ENCODE measurements at places on chromosomes 5 and 9. TPM values are rescaled to one million over a fixed set of nuclear protein-coding genes. Genes with fewer than 3 reads are reported as not detected.

GRCh38 chr9:138024831-138025291, 147.3 kb downstream of the CACNA1B start:
- DNase-seq: no peak

GLDC gene
- polyA plus RNA-seq: 5.6 TPM

ATP10B gene
- polyA plus RNA-seq: 0.50 TPM

- DNase-seq: no peak
Measured at GRCh38 chr5:156376751-156377150, 49.8 kb downstream of the SGCD start.

- no peak for DNase-seq
Measured at GRCh38 chr9:131740898-131741297, 1.0 kb upstream of the RAPGEF1 start.

- no peak for DNase-seq
Measured at GRCh38 chr9:72856972-72857623, 95.8 kb downstream of the ALDH1A1 start.
